ENCODE measurements at places on chromosomes 16 and 17.

- DNase-seq = no peak
Observed at GRCh38 chr16:57096793-57097192, 4.4 kb downstream of the CPNE2 start.

DNA sequence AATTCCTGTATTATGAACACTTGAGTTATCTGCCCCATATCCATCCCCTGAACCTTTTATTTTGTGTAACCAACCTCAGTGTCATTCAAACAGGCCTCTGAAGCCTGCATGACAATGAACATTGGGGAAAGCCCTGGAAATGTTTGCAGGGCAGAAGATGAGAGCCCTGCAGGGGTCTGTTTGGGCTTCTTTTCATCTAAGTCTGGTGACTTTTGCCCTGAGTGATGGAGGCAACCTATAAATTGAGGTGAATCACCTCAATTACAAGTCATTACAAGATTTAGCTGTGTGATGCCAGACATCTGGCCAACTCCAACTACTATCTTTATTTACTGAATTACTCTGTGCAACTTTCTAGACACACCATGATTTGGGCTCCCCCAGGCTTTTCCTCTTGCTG, 189.2 kb downstream of the MAF start:
- no peak for DNase-seq

DNA sequence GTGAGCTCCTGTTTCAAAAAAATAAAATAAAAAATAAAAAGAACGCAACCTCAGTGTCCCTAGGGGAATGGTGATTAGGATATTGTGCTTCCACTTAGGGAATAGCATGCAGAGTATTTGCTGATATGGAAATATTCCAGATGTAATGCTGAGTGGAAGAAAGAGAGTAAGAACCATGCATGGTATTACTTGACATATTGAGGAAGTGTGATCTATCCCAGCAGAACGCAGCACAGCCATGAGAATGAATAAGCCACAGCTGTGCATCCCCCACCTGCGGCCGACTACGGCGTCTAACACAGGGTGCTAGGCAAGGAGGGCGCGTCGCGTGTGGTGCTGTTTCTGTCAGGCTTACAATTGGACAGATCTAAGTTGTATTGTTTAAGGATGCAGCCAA, 49.5 kb downstream of the FOXK2 start:
- no peak for DNase-seq

DNA sequence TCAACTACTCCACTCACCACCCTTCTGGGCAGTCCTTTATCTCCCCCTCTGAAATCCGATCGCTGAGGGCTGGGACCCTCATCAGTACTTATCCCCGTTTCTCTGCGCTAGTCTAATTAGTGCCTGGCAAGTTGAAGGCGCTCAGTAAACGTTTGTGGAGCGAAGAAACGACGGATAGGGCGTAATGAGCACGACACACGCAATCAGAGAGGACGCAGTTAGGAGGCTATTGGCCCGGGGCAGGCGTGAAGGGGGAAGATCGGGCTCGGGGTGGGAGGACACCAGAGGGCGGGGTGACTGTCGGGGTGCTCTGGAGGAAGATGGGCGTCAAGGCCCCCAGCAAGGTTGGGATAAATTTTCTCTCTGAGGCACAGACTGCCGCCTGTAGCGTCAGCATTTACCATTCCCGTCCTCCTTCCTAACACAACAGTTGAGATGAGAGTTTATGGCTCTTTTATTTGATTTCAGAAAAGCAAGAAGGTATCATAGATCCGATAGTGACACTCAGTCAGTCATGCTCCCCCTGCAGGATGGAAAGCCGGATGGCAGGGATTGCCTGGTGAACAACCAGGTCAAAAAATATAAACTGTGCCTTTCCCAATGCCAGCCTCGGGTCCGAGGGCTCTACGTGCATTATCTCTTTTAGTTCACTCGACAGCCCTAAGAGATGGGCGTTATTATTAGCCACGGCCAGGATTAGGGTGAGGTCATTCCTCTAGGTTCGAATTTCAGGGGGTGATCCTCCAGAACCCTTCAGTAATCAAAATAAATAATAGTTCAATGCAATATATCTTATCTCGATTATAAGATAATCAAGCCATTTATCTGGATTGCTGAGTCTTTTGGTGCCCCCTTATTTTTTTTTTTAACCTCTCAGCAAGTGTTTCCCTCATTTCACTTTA, 9.5 kb upstream of the ARL4D start:
- DNase-seq = peak; percentile 70

- peak; percentile 75 for DNase-seq
Observed at GRCh38 chr16:49858200-49859124, 2.5 kb upstream of the ZNF423 start.

DNA sequence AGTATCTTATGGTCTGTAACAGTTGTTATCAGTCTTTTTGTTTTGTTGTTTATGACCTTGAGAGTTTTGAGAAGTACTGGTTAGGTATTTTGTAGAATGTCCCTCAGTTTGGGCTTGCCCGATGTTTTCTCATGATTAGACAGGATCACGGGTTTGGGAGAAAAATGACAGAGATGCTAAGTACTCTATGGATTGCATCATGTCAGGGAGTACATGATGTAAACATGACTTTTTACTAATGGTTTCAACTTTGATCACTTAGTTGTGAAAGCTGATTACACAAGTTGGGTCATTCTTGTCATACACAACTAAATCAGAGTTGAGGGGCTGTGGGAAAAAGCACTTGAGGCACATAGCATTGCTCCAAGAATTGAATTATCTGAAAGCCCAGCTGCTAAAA, 94.7 kb upstream of the SIAH1 start:
- DNase-seq = no peak

- no peak for DNase-seq
Observed at GRCh38 chr17:2965621-2966595, 97.5 kb downstream of the OR1D5 start.

DNA sequence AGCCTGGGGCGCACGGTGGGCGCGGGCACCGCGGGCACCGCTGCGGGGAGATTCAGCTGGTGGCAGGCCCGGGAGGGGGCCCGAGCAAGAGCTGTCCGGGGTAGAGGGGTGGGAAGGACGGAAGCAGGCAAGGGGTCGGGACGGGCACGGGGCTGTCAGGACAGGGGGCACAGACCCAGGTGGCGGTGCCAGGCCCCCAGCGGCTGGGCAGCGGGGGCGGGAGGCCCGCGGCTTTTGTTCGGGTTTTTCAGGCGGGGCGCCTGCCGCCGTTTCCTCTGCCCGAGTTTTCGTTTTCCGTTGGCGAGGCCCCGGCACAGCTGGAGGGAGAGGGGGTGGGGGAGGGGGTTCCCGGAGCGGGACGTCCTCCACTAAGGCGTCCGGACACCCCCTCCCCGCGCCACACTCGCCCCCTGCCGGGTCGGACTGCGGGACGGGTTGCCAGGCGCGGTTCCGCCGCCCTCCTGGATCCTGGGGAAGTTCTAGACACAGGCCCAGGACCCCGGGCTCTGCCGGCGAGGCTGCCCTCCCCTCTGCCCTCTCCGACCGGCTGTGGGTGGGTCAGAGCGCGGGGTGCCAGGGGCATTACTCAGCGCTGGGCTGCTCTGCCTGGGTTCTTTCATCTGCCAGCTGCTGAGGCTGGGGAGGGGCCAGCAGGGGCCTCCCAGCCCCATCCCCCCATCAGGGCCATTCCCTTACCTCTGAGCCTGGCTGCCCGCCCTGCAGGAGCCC, 543 bp downstream of the ARHGAP23 start:
- no peak for DNase-seq
